ENCODE measurements at places on chromosomes 1 and 21.

DNA sequence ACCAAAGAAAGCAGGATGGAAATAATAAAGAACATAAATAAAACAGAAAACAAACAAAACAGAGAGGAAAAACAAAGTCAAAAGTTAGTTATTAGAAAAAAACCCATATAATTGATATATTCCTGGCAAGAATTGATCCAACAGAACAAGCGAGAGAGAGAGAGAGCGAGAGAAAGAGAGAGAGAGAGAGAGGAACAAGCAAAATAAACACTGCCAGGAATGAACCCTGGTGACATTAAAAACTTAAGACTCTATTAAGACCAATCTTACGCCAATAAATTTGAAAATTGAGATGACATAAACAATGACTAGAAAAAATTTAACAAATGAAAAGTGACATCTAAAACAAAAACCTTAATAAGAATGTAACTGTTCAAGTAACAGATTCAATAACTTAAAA lies 64.1 kb downstream of the COP1 start:
- DNase-seq, result no peak

GRCh38 chr1:243712941-243713340 lies 137.1 kb downstream of the AKT3 start:
- DNase-seq, result no peak

- no peak for DNase-seq
Observed at GRCh38 chr1:223776075-223776814, 63.9 kb downstream of the CAPN2 start.

DNA sequence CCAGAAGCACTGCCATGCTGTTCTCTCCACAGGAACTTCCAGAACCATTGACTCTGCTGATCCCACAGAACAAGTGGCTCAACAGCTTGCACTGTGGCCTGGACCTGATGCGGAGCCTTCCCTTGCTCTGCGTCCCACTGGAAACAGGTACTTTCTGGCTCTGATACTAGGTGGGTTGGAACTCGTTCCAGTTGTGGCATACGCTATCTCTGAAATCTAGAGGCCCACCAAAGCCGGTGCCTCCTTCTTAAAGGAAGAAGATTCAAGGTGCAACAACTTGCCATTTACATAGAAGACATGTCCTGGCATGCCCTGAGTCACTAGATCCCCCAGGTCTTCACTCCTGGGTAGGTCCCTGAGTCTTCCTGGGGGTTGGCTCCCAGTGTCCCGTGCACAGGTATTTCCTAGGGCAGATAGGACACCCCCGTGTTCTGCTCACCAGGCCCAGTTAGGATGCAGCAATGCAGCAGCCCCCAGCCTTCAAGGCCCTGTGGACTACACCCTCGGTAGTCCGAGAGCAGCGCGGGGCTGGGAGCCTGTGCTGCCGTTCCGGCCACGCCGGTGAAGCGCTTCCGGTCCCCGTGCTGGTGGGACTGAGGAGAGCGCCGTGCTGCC lies 10.8 kb upstream of the PCBP3 start:
- DNase-seq, result no peak

- no peak for DNase-seq
Observed at GRCh38 chr1:41315146-41315822, 46.0 kb upstream of the FOXO6 start.

DNA sequence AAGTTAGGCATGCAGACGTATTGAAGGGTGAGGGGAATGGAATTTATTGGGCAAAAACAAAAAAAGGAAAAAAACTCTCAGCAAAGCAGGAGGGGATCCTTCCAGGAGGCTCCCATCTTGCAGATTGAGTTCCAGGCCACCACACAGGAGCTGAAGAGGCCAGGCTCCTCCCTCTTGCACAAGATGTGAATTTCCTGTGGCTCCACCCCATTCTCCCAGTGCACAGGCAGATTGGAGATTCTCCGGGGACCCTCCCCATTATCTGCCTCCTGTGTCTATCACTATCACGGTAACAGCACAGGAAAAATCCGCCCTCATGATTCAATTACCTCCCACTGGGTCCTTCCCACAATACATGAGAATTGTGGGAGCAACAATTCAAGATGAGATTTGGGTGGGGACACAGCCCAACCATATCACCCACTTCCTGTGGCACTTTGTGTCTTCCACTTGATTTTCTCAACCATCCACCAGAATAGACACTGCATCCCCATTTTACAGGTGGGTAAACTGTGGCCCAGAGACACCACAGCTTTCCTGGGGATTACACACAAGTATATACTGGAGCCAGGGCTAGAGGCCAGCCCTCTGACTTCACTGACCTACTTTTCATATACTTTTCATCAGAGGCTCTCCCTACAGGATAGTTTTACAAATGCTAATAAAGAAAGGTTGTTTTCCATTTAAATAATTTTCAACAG lies 18.9 kb upstream of the COL6A1 start:
- no peak for DNase-seq

- DNase-seq, result no peak
Observed at GRCh38 chr1:237791592-237791991, 99.1 kb downstream of the ZP4 start.

DNA sequence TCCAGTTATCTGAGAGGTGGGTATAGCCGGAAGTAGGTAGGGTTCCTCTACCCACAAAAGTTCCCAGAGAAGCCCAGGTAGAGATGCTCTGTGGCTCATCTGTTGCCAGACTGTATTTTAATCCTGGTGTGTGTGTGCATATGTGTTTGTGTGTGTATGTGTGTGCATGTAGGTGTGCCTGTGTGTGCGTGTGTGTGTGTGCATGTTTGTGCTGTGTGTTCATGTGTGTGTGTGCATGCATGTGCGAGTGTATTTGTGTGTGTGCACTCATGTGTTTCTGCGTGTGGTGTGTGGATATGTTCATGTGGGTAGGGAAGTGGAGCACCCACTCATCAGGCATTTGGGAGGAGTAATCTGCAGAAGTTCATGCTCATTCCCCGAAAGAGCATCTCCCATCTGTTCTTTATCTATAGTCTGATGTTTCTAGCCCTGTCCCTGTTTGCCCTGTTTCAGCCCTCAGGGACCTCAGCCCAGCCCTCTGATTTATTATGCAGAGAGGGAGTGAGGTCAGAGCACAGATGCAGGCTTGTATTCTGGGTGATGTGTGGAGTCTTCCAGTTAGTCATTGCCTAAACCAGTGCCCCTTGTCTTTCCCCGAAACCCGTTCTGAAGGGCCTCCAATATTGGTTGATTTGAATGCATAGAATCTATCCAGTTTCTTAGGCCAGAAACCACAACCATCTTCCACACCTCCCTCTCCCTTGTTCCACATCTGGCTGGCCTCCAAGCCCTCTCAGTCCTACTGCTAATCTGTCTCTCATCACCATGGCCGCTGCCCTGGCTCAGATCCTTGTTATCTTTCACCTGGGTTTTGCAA lies 69.1 kb downstream of the DISC1 start:
- no peak for DNase-seq

DNA sequence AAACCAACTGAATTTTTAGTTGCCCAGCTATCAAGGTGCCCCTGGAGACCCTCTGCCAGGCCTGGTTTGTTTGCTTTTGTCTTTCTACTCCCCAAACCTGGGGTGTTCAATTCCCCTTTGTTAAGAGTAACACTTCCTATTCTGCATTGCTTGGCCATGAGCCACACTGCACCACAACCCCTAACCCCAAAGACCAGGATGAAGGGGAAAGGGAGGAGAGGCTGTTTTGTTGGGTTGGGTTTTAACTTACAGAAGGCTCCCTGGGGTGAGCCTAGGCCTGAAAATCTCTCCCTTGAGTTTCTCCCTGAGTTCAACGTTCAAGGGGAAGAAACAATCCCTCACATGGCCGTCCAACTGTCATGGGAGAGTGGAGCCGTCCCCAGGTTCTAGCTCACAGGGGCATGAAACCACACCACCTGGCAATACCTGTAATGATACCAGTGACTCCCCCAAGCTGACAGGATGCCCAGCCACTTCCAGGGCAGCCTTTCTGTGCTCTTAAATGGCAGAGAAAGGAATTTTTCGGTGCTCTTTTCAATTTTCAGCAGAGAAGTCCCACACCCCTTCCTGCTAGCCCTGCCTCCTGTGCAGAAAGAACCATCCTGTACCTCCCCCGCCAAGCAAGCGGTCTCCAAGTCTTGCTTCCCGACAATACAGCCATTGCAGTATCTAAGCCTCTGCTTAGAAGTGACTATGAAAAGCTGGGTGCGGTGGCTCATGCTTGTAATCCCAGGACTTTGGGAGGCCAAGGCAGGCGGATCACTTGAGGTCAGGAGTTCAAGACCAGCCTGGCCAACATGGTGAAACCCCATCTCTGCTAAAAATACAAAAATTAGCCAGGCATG lies 14.9 kb downstream of the SLC45A3 start:
- no peak for DNase-seq

DNA sequence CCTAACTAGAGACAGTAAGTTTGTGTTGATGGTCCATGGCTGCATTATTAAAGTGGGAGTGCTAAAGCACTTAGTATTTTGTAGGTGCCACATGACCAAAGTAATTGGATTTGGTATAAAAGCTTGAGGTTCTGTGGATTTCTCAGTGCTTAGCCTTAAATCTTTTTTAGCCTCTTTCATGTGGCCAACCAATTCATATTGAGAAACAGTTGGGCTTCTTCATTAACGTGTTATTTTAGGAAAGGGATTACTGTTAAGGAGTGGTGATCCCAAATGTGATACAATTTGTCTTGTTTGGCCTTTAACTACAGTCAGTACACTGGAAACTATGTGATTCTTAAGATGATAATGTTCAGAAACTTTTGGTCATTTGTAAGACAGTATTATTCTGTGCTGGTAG lies 25.5 kb downstream of the MAN1A2 start:
- no peak for DNase-seq

DNA sequence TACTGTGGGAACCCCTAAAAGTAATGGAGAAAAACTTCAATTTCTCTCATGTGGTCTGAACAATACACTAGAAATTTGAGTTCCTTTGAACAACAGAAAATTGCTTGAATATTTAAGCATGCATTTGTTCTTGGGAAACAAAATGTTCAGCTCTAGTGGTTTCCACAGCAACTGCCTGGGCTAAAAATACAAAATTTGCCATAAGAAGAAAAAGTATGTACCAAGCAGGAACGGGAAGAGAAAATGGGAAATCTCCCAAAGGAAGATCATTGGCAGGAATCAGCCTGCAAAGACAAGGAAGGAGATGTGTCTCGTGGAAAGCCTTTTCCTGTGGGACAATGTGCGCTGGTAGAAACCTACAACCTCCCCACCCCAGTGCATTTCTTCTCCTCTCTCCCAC lies 119.0 kb upstream of the DPT start:
- no peak for DNase-seq

- no peak for DNase-seq
Observed at GRCh38 chr1:208977638-208978256, 605.8 kb upstream of the CAMK1G start.

- DNase-seq, result no peak
Observed at GRCh38 chr1:203121186-203122015, 6.1 kb upstream of the ADORA1 start.

- no peak for DNase-seq
Observed at GRCh38 chr1:2786329-2787162, 14.9 kb downstream of the TTC34 start.

- DNase-seq, result no peak
Observed at GRCh38 chr1:226002667-226003501, 3.7 kb upstream of the SDE2 start.

GRCh38 chr1:64471218-64472039 lies 1.5 kb downstream of the CACHD1 start:
- no peak for DNase-seq

DNA sequence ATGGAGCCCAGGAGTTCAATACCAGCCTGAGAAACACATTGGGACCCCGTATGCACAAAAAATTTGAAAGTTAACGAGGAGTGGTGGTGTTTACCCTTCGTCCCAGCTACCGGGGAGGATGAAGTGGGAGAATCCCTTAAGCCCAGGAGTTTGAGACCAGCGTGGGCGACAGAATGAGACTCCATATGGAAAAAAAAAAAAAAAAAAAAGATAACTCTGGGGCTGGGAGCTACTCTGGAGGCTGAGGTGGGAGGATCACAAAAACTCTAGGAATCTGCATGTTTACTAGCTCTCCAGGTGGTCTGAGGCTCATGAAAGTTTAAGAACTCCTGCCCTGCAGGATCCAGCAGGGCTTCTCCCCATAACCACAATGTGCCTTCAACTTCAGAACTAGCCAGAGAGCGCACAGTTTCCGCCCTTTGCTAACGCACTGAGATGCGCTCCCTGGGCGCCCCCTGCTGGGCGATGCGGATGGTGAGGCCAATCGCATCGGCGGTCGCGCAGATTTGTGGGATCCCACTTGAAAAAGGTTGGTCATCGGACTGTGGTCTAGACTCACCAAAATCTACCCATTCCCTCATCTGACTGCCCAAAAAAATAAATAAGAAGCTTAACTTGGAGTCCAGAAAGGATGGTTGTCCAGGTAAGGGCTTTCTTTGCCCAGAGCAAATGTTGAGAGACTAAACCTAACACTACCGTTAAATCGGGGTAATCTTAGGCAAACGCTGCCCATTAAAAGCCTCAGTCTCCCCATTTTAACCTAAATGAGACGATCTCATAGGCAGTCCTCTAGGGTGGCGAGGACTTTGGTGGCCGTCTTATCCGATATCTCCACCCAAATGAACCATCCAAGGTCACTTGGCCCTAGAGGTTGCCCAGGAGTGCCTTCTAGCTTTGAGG lies 8.8 kb downstream of the ZNF683 start:
- DNase-seq, result peak; percentile 13

GRCh38 chr21:36297406-36297937 lies 22.5 kb upstream of the MORC3 start:
- no peak for DNase-seq

DNA sequence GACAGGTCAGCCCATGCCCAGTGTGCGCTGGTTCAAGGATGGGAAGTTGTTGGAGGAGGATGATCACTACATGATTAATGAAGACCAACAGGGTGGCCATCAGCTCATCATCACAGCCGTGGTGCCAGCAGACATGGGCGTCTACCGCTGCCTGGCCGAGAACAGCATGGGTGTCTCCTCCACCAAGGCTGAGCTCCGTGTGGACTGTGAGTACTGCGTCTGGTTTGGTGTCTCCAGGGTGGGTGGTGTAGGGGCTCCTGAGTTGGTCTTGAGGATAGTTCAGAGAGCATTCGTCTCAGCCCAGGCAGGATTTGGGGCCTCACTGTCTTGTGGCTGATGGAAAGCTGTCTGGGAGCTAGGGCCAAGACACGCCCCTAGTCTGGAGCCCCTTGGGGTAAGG lies 83.2 kb downstream of the TRIM11 start:
- DNase-seq, result no peak

All from occipital lobe (tissue), 3 donors.